ENCODE measurements at places on chromosomes 5 and 9.
A peak's percentile ranks its signal among the peaks of the same experiment; 100 is the strongest.

DNA sequence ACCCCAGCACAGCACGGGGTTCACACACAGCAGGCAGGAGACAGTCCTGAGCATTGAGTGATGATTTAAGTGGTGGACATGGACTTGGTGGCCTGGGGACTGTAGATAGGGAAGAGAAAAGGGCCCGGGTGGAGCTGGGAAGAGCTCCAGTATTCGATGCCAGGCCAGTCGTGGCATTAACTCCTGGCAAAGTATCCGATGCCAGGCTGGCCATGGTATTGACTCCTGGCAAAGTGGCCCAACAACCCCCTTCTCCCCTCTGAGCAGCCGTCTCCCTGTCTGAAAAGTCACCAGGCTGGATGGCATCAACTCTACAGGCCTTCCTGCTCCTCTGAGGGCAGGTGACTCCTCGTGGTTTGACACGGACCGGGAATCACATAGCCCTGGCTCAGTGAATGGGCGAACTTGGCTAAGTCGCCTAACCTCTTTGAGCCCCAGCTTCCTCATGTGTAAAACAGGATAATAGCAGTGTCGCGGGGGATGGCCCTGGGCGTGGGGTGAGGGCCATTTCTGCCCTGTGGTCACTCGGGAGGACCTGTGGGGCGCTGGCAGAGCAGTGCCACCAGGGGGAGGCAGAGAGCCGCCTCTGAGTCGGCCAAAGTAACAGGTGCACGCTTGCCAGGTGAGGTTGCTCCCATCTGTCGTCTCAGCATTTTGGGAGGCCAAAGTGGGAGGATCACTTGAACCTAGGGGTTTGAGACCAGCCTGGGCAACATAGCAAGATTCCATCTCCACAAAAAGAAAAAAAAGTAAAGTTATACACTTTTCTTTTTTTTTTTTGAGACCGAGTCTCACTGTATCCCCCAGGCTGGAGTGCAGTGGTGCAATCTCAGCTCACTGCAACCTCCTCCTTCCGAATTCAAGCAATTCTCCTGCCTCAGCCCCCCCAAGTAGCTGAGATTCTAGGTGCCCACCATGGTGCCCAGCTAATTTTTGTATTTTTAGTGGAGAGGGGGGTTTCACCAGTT, 5.7 kb upstream of the SEC16A start:
- peak; percentile 45 for DNase-seq

DNA sequence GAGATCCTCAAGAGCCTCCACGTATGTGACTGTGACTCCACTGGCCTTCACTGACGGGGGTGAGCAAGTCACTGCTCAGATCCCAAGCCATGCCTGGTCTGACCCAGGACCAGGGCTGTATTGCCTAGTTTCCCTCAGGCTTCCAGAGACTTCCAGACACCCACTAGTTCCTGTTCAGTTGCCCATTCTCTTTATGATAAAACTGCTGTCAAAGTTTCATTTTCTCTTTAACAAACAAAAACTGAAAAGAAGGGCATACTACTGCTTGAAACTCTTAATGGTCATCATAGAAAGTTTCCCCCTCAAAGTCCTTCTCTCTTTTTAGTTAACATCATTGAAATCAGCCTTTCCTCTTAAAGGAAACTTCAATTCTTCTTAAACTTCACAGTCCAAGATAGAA, 105.7 kb upstream of the GHR start:
- DNase-seq, result no peak

- DNase-seq, result no peak
These were observed 3.8 kb downstream of the VLDLR start for GRCh38 chr9:2625427-2625826.

- no peak for DNase-seq
These were observed 40.2 kb downstream of the CACNA1B start for GRCh38 chr9:137917795-137918194.

DNA sequence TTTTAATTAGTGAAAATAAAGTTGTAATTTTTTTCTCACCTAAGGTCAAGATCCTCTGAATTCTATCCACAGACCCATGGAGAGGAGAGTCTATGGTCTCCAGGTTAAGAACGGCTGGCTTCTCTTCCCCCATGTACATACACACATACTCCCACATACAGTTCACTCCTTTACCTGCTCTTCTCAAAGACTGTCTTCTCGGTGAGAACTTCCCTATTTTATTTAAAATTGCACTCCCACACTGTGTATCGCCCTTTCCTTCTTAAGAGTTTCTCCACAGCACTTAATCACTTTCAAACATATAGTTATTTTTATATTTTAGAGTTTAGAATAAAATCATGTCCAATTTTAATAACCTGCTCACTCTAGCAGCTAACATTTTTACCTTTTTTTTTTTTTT, 3.6 kb upstream of the JADE2 start:
- no peak for DNase-seq
